ENCODE measurements at places on chromosomes 7 and 10. TPM values are rescaled to one million over a fixed set of nuclear protein-coding genes. Genes with fewer than 3 reads are reported as not detected.
A peak's percentile ranks its signal among the peaks of the same experiment; 100 is the strongest.

The LDB1 gene
- 125 TPM for polyA plus RNA-seq

The TBX20 gene
- polyA plus RNA-seq = not detected

The ZNF117 gene
- polyA plus RNA-seq = 90.1 TPM

- no peak for DNase-seq
Measured at GRCh38 chr7:110918949-110919548, 171.9 kb upstream of the LRRN3 start.

DNA sequence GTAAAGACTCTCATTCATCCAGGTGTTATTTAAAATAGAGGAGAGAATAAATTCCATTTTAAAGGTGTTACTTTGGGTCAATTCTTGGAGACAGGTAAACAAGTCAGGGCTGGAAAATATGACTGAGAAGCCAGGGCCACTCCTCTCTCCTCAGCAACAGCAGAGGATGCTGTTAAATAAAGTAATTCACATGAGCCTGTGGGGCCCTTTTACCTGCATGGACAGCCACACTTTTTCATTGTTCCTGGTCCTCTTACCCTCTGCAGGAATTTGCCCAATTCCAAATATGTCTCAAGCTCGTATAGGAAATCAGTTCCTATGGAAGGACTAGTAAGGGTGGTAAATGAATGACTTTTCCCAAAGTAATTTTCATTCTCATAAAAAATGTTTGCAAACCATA, 420.1 kb upstream of the KLF6 start:
- no peak for DNase-seq

DNA sequence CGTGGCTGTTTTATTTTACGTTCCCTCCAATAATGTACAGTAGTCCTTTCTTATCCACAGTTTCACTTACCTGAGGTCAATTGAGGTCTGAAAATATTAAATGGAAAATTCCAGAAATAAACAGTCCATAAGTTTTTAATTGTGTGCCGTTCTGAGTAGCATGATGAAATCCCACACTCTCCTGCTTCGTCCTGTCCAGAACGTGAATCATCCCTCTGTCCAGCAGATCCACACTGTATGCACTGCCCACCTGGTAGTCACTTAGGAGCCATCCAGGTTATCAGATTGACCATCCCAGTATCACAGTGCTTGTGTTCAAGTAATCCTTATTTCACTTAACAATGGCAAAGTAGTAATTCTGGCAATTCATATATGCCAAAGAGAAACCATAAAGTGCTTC, 46.3 kb downstream of the STARD3NL start:
- DNase-seq = no peak

- DNase-seq = peak; percentile 50
Measured at GRCh38 chr10:63819753-63820329, 298.6 kb downstream of the REEP3 start.

DNA sequence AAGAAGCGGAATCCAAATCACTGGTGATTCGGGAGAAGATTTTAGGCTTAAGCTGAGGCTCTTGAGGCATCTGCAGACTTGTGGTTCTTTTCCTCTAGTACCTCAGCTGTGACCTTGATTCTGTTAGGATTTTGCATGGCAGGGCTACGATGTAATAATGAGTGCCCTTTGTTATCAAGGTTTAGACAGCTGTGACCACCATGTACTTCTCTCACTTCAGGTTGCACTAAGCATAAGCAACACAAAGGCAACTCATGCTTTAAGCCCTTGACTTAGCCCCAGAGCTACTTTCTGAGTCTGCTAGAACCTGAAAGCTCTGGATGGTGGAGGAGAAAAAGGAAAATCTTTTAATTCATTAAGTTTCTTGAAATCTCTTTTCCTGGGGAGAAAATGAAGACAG, 1052.3 kb upstream of the PHF14 start:
- DNase-seq = no peak

GRCh38 chr10:121132273-121132672, 281.1 kb downstream of the WDR11 start:
- no peak for DNase-seq

DNA sequence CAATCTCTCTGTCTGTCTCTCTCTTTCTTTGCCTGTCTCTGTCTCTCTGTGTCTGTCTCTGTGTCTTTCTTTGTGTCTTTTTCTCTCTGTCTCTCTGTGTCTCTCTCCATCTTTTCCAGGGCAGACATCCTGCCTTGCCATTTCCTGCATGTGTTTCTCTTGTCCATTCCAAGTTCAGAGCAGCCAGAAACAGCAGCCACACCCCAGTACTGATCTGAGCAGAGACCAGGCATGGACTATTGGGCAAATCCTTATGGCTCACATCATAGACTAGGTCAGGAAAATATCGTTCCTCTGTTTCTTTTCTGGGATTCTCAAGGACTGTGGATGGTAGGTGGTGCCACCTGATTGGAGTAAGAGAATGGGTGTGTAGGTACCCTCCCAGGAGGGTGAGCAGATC, 95.8 kb downstream of the RAMP3 start:
- no peak for DNase-seq

The PIP gene
- not detected for polyA plus RNA-seq

DNA sequence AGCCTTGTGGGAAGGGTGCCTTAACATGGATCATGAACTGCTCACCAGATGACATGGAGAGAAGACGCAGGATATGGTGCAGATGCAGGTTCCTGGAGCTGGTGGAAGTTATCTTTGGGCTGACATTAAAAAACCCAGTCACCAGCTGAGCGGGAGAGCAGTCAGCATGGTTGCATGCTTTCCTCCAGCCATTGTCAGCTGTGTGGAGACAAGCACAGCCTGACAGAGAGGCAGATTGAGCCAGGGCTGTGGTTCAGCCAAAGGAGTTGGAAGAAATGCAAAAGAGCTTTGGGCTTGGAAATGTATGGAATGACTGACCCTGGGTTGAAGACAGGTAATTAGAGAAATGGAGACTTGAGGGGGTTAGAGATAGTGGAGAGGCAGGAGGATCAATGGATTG, 79.7 kb downstream of the CPVL start:
- no peak for DNase-seq

The CTBP2 gene
- polyA plus RNA-seq = 83.5 TPM

DNA sequence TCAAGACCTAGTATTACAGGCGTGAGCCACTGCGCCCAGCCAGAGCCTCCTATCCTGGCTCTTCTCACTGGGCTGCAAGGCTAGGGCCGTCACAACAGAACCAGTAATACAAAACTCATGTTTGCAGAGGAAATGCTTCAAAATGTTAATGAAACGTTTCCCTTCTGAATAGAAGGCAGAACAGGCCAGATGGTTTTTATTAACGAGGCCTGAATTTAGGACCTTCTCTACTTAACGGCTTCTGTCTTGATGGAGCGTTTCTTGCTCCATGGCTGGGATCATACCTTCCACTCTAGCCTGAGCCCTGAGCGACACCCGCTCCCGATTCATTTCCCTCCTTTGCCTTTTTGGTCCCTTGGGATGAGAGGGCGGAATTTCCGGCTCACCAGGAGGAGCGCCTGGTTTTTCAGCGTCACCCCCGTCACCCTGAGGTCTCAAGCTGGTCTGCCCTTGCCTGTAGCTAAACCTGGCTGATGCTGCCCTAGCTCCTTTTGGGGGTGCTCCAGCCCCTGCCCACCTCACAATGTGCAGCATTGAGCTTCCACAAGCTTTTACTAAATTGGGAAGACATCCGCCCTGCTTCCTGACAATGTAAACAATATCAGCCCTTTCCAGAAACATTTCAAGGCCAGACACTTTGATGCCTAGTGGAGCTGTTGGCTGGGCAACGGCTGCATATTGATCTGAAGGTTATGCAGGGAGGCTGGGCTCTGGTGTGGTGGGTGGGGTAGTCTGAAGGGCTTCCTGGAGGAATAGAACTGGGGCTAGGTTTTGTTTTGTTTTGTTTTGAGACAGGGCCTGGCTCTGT, 5.2 kb downstream of the CLIP2 start:
- no peak for DNase-seq

- DNase-seq = no peak
Measured at GRCh38 chr7:3294432-3295100, 6.5 kb upstream of the SDK1 start.

GRCh38 chr10:93841961-93842360, 51.8 kb upstream of the SLC35G1 start:
- DNase-seq = no peak

The IL2RA gene
- 0.05 TPM for polyA plus RNA-seq

DNA sequence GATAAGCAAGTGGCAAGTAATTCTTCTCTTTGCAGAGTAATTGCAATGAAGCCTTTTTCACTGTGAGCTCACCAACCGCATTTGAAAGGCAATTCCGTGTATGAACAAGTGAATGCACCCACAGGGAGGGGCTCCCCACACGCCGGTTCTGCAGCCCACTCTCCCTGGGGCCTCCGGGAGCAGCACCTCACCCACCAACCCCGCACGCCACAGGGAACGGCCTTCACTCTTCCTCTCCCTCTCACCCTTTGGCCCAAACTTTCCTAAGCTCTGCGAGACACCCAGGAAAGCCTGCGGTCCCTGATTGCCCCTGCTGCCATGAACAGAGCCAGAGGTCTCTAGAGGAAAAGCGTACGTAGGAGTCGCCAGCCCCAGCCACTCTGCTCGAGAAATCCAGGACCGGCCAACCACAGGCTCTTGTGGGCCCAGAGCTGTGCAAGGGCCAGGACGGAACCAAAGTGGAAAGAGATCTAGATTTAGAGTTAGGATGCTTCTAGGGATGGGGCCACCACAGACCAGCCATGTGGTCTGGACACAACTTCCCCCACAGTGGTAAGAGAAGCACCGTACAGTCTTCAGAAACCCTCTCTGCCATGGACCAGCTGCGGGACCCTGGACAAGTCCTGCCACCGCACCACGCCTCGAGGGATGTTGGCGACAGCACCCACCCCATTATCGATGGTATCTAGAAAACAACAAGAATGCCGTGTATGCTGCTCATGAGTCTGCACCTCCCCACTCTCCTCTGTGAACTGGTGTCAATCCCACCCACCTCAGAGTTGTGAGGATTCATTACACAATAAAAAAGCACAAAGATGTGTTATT, 3.6 kb downstream of the WDR86 start:
- DNase-seq = no peak

Data from left kidney (tissue), 8 donors.